ENCODE measurements at places on chromosomes 16 and 17. TPM values are rescaled to one million over a fixed set of nuclear protein-coding genes. Genes with fewer than 3 reads are reported as not detected.

GRCh38 chr16:85491058-85491771, 121.9 kb upstream of the GSE1 start:
- DNase-seq = no peak

NOS2 gene
- total RNA-seq = 0.51 TPM

TBC1D16 gene
- total RNA-seq = 38.9 TPM

NRN1L gene
- total RNA-seq = not detected

- no peak for DNase-seq
Observed at GRCh38 chr17:14078027-14078426, 8.7 kb downstream of the COX10 start.

DNA sequence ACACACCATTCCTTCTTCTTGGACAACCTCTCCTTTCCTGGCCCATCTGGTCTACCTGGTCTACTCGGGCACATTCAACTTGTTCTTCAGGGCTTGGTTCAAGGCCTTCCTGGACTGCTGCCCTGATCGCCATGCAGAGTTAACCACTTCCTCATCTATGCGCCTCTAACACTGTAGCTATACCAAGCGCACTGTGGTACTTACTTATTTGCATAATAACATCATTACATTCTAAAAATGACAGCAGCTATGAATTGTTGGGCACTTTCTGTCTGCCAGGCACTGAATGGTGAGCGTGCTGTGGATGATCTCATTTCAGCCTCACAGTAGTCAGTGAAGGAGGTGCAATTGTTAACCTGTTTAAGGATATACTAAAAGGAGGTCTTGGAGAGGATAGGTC, 66.9 kb upstream of the SDK2 start:
- DNase-seq = no peak

- DNase-seq = no peak
Observed at GRCh38 chr17:48394821-48395220, 35.2 kb downstream of the SKAP1 start.

- DNase-seq = no peak
Observed at GRCh38 chr17:55090079-55090492, 121.5 kb downstream of the STXBP4 start.

SLC16A6 gene
- total RNA-seq = 1.7 TPM

PHOSPHO1 gene
- total RNA-seq = 2.6 TPM

- DNase-seq = no peak
Observed at GRCh38 chr16:2967211-2967631, 1.9 kb upstream of the PAQR4 start.

DNA sequence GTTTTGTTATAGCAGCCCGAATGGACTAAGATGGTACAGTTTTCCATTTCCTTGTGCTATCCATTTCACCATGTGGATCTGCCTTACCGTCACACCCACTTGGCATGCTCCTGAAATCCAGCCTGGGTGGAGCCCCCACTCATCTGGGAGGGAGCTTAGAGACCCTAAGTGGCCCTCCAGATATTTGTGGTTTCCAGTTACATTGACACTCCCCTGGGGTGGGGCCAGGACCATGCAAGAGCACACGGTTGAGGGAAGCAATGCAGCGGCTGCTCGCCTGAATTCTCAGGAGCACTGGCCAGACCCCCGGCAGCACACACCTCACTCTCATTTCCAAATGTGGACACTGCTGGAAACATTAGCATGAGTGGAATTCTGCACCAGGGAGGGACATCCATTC, 231.1 kb downstream of the UTP18 start:
- no peak for DNase-seq

SLC35G6 gene
- total RNA-seq = not detected

DNA sequence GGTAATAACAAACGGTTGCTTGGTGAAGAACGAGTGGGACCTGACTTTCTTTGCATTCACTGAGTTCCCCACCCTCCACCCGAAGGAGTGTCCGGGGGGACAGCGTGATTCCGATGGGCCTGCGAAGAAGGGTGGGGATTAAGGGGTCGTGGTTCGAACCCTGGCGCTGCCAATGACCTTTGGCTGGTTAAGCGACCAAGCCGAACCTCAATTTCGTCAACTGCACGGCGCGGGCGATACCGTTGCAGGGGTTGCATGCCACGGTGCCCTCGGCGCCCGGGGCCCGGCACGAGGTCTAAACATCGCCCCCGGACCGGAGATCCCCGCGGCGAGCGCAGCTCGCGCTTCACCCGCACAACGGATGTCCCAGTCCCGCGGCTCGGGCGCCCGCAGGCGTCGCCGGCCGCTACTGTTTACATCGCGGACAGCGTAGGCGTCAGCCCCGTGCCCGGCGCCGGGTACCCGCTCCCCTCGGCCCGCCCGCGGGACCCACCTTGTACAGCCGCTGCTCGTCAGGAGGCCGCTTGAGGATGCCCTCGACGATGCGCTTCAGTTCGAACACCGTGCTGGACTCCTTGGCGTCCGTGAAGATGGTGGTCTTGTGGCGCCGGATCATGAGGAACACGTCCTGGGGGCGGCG, 460 bp downstream of the ELOB start:
- no peak for DNase-seq

GRCh38 chr16:48347980-48348379, 37.2 kb downstream of the SIAH1 start:
- no peak for DNase-seq

DNA sequence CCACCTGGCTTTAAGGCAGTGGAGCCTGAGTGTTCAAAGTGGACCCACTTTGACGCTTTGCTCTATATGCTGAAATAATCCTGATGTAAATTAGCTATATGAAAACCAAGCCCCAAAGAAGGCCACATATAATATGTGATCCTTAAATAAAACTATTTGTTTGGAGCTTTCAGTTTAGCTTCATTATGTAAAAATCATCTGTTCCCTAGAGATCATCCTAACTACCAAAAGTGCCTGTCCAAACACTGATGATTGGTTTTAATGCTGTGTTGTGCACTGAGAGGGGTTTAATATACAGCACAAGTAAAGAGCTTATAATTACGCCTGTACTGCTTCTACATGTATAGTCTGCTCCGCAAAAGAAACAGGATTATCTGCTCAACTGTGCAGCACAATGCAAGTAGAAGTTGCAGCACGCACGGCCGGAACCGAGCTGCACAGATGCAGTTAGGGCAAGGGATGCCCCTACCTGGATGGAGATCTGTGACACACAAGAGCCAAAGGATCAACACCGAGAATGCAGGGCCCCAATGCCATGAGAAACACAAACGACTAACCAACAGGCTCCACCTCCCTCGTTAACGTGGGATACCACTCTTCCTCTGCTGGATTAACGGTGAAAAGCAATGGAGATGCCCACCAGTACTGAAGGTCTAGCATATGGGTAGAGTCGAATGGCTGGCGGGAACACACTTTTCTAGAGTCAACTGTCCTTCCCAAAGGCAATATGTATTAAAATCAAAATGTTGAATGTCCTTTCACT, 20.5 kb downstream of the USP7 start:
- DNase-seq = peak; percentile 40

- DNase-seq = no peak
Observed at GRCh38 chr17:73803964-73804435, 159.8 kb upstream of the SDK2 start.

TP53TG3 gene
- total RNA-seq = not detected

DNA sequence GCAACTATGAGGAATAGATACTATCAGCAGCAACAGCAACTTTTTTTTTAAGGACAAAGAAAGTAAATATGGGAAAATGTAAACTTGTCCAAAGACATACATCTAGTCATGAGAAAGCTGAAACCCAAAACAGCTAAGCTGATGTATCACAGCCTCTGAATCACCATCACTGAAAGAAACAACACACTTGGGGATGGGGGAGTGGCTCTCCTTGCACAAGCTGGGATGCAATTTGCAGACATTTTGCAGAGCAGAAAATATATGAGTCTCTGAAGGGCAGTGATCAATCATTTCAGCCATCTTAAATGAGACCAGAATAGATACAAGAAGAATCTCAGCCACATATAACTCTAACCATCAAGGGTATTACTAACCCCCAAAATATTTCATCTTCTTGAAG, 79.1 kb downstream of the GRIN2A start:
- DNase-seq = no peak

DNA sequence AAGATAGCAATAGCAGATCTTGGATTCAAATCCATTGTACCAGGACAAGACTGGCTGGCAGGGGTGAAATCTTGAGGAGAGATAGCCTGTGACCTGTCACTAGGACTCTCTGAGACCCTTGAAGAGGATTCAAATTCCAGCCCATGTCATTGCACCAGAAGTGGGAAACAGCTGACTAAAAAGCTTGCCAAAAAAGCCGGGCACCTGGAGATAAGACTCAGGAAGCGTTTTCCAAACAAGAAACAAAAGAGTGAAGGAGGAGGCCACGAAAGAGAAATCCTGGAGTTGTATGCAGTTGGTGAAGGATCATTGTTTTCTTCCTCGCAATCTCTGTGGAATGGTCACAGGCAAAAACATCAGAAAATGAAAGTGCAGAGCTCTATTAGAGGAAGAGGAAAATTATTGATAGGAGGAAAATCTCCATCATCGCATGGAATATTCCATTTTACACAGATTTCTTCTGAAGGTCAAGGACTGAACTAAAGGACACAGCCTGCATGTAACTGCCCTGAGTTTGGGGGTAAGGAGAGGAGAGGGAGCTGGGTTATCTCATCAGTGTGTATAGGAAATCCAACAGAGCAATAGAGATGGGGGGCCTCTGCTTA, 9.0 kb upstream of the WSB1 start:
- no peak for DNase-seq

ATP1B2 gene
- 2.6 TPM for total RNA-seq

- no peak for DNase-seq
Observed at GRCh38 chr17:17816240-17816814, 20.5 kb downstream of the SREBF1 start.

TTYH2 gene
- total RNA-seq = 5.5 TPM

DNA sequence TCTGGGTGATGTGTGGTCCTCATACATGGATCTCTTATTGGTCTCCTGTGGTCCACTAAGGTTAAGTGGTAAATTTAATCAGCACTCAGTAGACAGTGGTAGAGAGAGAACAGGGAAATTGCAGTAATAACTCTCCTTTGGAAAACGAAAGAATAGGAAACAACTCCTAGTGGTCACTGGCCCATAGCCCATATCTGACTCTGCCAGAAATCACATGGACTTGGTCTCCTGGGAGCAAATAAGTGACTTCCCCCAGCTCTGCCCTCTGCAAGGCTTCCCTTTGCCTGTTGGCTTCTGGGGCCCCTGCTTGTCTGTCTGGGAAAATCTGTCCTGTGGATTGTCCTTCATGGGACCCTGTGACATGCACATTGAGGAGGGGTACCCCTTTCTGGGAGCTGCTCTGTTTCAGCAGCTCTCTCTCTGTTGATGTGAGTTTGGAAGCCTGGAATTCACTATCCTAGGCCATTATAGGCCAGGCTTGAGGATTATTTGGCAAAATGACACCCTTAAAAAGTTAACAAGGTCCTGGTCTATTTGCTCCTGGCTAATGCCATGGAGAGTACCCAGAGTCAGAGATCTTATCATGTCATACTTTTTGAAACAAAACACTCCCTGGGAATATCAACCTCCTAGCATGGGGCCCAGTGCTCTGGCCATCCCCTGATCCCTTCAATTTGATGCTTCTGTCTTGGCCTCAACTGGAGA, 58.0 kb upstream of the HNF1B start:
- DNase-seq = no peak

PRR35 gene
- total RNA-seq = not detected

DNA sequence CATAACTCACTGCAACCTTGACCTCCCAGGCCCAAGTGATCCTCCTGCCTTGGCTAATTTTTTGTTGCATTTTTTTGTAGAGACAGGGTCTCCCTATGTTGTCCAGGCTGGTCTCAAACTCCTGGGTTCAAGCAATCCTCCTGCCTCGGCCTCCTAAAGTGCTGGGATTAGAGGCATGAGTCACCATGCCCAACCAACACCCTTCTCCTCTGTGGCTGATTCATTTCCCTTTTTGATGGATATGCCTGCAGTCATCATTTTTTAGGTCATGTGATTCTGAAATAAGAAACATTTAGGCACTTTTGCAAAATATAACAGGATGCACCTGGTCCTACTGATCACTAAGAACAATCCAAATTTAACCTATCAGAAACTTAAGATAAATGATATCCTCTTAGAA, 44.0 kb upstream of the YPEL2 start:
- DNase-seq = no peak

ACSM2A gene
- total RNA-seq = not detected

GRCh38 chr16:24998201-24998600, 17.0 kb downstream of the ARHGAP17 start:
- no peak for DNase-seq

COPZ2 gene
- total RNA-seq = 75.0 TPM

DNA sequence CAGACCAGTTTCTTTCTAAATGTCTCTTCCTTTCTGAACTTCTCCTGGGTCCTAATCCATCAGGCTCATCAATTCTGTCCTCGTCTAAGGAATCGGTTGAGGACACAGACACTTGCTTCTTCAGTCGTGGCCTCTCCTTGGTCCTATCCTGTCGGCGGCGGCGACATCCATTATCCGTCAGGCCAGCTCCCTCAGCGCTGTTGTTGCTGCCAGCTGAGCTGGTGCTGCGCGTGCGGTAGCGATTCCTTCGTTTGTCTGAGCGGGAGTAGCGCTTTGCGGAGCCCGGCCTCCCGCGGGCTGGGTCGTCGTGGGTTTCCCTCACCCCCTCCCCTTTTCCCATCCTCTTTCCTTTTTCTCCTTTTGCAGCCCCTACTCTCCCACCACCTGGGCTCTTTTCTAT, 3.8 kb downstream of the SMG6 start:
- no peak for DNase-seq

NACA2 gene
- not detected for total RNA-seq

DNA sequence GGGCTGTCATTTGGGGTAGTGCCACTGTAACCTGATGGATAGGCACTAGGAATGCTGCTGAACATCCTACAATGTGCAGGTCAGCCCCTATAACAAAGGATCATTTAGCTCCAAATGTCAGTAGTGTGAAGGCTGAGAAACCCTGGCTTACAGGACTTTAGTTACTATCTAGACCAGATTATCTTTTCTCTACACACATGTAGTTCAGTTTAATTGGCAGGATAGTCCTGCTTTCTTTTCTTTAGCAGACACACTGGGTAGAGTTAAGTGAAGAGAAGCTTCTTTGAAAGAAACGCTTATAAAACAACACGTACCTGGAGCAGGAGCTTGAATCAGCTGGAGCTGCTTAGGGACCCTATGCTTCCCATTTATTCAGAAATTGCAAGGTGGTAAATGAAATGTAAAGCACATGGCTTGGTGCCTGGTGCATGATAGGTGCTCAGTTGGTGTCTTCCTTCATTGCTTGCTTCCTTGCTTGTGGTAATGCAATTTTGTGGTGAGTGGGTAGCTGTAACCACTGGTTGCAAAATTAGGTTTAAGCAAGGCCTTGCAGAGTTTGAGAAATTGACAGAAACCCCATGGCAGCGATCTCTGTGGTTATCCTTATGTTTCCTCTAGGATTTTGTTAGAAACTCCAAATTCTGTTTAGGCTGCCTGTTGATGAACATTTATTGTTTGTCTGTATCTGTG, 9.4 kb downstream of the METTL9 start:
- no peak for DNase-seq

GJC1 gene
- 30.4 TPM for total RNA-seq

Measured in posterior vena cava (tissue), 2 donors.